ENCODE measurements at places on chromosomes 3 and 15. TPM values are rescaled to one million over a fixed set of nuclear protein-coding genes. Genes with fewer than 3 reads are reported as not detected.

The TMEM207 gene
- total RNA-seq: not detected

The MAGEL2 gene
- total RNA-seq: not detected

The CNTN4 gene
- not detected for total RNA-seq

The CLRN1 gene
- total RNA-seq: not detected

The AADACL2 gene
- not detected for total RNA-seq

All from HT-29 (cell line).